ENCODE measurements at places on chromosomes 13 and 19. TPM values are rescaled to one million over a fixed set of nuclear protein-coding genes. Genes with fewer than 3 reads are reported as not detected.

- no peak for DNase-seq
Observed at GRCh38 chr13:95956589-95957148, 96.5 kb downstream of the UGGT2 start.

- DNase-seq = no peak
Observed at GRCh38 chr19:49666120-49666444, 349 bp downstream of the BCL2L12 start.

DNA sequence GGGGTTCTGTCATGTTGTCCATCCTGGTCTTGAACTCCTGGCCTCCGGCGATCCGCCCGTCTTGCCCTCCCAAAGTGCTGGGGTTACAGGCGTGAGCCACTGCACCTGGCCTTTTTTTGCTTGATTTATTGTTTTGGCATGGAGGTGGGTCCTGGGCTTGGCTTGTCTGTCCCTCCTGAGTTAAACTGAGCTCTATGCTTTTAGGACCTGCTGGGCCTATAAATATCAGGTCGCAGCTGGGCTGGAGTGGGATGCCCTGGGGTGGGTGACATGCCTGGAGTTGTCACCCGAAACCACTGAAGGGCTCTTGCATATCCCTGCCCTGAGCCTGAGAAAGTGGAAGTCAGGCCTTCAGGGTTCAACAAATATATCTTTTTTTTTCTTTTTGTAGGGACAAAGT, 5.5 kb downstream of the ARRDC5 start:
- no peak for DNase-seq

GRCh38 chr19:57078802-57079201, 41.0 kb upstream of the USP29 start:
- DNase-seq = no peak

GRCh38 chr13:49996161-49996915, 504 bp upstream of the TRIM13 start:
- peak; percentile 78 for DNase-seq

GRCh38 chr19:39017026-39017425, 15.3 kb downstream of the FBXO27 start:
- DNase-seq = no peak

GRCh38 chr19:5680084-5680436, 256 bp downstream of the MICOS13 start:
- no peak for DNase-seq

- DNase-seq = no peak
Observed at GRCh38 chr19:16203256-16204004, 5.7 kb downstream of the AP1M1 start.

DNA sequence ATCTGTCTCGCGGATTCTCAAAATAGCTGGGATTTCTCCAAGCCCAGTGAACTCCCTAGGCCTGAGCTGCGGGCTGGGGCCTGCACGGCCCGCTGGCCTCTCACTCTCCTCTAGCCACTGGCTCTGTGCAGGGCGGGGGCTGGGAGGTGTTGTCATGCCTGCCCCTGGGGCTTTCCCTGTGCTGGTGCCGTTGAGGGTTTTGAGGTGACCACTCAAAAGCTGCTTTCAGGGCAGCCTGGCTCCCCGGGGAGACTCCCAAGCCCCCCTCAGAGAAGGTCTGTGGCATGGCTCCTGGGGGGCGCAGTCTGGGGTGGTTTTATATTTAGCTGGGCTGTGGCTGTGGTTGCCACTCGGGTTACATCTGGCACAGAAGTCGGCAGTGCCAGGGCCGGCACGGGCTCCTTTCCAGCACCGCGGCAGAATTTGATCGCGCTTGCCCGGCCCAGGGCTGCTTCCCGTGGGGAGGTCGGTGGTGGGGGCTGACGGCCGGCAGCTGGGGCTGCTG, 10.0 kb downstream of the NDUFB7 start:
- DNase-seq = no peak

DNA sequence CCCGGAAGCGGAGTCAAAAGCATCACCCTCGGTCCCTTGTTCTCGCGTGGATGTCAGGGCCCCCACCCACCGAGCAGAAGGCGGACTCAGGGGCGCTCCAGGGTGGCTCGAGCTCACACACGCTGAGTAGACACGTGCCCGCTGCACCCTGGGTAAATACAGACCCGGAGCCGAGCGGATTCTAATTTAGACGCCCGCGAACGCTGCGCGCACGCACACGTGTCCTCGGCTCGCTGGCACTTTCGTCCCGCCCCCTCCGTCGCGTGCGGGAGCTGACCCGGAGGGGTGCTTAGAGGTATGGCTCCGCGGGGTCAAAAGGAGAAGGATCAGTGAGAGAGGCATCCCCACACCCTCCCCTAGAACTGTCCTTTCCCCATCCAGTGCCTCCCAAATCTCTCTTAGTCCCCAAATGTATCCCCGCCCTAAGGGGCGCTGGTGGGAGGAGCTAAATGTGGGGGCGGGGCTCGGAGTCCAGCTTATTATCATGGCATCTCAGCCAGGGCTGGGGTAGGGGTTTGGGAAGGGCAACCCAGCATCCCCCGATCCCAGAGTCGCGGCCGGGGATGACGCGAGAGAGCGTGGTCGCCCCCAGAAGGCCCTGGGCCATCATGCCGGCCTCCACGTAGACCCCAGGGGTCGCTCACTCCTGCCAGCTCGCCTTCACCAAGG, 451 bp upstream of the ICAM5 start:
- DNase-seq = peak; percentile 67

DNA sequence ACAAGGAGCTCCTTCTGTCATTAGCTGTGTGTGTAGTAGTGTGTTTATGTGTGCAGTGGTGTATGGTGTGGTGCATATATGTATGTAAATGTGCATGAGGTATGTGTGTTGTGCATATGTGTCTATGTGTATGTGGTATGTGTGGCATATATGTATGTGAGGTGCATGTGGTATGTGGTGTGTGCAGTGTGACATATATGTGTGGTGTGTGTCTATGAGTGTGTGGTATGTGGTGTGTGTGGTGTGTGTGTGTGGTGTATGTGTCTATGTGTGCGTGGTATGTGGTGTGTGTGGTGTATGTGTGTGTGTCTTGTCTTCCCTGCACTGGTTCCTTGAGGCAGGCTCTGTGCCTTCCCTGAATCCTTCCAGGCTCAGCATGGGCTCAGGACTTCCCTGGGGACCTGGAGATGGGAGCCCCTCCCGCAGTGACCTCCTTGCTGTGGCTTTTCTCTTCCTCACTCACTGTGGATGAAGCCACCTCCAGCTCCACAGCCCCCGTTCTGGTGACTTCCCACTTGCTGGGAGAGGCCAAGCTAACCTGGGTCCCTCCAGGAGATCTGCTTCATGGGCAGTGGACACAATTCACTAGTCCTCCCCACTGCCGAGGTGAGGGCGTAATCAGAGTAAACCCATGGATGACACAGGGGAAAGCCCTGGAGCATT, 64.2 kb downstream of the CCDC70 start:
- no peak for DNase-seq

The SIGLEC7 gene
- 0.25 TPM for polyA plus RNA-seq

The LHFPL6 gene
- not detected for polyA plus RNA-seq

The NKG7 gene
- polyA plus RNA-seq = 9.8 TPM

All from naive thymus-derived CD4-positive, alpha-beta T cell (primary cell).